COLO829 (cell line): ENCODE measurements at places on chromosomes 2 and 18.

DNA sequence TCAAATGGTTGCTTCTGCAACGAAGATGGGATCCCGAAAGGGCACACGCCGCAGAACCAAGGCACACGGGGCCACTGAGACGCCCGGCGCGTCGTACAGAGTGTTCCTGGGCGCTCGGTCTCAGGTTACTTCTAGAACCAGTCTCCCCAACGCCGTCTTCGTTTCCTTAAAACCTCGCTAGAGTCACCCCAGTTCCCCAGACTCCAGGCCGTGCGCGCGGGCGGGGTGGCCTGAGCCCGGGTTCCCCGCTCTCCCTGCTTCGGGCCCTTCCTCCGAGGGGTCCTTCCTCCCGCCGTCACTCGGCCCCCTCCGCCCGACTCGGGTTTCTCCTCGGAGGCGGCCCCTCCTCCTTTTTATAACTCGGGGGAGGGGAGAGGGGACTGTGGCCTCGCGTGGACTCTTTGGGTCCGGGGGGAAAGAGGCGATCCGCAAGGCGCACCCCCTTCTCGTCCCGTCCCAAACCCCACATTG, 774 bp upstream of the FZD7 start:
- no peak for DNase-seq

- DNase-seq: no peak
Measured at GRCh38 chr18:5600378-5601071, 56.7 kb upstream of the EPB41L3 start.

DNA sequence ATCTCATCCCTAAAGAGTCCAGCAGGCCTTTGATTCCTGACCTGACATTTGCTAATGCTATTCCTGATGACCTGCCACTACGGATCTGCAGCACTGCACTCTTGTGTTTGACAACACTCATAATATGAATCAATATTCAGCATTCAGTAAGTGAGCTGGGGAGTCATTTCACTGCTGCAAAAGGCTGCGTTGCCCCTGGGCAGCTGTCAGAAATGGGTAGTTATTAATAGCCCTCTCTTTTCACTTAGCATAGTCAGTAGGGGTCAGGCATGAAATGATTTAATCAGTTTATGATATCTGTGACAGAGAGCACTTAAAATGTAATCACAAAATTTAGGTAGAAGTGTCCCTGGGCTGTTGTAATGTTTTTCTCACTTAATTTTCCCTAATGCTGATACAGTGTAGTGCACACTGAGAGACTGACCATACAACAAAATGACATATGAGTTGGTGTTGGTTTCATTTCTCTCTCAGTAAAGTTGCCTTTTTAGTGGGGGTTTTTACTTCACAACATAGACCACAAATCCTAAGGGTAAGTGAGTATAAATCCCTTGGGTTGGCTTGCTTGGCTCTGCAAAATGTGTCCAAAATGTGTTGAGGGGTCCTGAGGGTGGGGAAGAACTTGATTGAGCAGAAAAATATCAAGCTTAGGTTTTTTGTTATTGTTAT, 184.8 kb downstream of the CAMKMT start:
- no peak for DNase-seq

- DNase-seq: no peak
Measured at GRCh38 chr2:142065700-142066099, 65.1 kb downstream of the LRP1B start.
